NCI-H1417 (cell line): ENCODE measurements at places on chromosomes 12 and 14.

- DNase-seq: no peak
Observed at GRCh38 chr14:69291396-69291795, 31.4 kb downstream of the GALNT16 start.

DNA sequence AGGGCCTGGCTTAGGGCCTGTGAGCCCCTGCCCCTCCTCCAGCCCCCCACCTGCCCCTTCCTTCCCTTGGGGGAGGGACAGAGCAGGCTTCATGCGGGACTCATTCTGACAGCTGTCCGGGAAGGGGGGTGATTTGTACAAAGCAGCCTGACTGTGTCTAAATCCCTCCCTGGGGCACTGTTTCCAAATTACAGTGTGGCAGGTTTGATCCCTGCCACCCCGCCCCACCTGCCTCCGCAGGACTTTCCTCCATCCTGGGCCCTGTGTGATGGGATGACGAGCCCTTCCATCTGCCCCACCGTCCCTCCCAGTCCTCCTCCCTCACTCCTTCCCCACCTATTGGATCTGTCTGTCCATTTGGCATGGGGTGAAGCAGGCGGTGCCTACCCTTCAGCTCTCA lies 363.9 kb downstream of the BCL11B start:
- DNase-seq: no peak

DNA sequence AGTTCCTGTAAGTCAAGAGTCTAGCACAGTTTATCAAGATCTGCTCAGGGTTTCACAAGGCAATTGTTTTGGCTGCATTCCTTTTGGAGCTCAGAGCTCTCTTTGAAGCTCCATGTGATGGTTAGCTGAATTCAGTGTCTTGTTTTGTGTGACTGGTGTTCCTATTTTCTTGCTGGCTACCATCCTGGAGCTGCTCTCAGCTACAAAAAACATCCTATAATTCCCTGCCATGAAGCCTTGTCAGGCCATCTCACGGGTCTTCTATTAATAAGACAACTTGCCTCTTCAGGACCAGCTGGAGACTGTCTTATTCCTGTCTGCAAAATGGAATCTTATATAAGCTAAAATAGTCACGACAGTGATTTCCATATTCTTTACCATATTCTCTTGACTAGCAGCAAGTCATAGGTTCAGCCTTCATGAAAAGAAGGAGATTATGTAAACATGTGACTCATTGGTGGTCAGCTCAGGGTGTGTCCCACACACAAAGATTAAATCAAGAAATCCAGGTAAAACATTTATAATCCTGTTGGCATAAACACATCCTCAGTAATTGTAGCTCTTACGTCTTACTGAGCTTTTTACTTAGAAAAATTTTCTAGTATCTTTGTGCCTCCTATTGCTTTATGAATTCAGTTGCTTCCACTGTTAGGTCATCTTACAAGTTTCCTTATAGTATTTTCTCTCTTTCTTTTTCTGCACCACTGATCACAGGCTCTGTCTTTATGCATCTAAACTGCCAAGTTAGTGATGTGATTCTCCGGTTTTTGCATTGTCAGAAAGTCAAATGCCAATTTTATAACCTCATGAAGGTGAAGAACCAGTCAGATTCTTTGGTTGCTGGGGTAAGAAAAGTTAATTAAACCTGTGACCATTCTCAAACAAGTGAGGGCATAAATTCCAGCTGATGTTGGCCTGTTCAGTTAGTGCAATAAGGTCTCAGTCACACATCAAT lies 378.5 kb upstream of the MGAT4C start:
- DNase-seq: no peak

DNA sequence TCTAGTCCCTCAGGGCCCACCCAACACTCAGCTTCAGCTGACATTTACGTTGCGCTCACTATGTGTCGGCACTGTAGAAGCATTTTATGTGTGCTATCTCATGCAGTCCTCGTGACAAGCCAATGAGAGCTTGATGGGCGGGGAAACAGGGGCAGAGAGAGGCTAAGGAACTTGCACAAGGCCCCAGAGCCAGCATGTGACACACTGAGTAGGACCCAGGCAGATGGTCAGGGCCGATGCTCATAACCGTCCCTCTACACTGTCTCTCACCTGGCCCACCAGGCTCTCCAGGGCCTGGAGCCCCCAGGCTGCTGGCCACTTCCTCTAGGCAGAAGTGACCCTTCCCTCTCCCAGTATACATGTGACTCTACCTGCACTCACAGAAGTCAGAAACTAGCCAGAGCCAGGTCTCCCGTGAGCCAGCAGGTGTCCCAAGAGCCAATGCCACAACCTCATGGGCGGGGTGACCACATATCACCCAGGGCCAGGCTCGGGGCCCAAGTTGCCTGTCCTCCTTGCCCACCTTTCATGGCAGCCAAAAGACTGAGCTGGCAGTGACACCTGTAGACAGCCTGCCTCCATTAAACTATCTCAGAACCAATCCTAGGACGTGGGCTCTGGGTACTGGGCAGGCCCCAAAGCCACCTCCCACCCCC lies 38.3 kb downstream of the TTC7B start:
- DNase-seq: no peak

- peak; percentile 79 for DNase-seq
Observed at GRCh38 chr12:94560431-94561221, 89.7 kb downstream of the TMCC3 start.

GRCh38 chr12:2211119-2211518 lies 158.3 kb downstream of the CACNA1C start:
- no peak for DNase-seq

DNA sequence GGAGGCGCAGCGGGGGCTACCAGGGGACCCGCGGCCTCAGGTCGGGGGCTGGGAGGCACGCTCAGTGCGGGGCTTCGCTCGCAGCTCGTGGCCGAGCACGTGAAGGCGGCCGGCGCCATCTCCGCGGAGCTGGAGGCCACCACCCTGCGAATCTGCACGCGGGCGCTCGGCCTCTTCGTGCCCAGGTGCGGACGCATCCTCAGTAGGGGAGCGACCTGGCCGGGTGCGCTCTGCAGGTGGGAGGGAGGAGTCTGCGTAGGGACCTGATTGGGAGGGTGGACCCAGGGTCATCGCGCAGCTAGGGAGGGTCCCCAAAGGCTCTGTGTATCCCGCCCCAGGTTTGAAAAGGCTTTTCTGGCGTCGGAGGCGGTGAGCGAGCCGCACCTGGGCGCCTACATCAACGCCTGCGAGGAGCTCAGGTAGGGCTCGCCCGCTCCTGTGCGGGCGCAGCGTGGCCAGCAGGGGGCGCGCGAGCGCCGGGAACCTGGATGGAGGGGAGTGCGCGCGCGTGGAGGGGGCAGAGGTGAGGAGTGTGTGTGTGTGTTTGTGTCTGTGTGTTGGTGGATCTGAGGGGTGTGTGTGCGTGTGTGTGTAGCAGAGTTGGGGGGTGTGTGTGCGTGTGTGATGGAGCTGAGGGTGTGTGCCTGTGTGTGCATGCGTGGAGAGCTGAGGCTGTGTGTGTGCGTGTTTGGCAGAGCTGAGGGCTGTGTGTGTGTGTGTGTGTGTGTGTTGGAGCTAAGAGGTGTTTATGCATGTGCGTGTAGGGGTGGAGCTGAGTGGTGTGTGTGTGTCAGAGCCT lies 10.3 kb downstream of the EXOC3L4 start:
- peak; percentile 88 for DNase-seq

- DNase-seq: no peak
Observed at GRCh38 chr12:124822218-124822617, 41.4 kb downstream of the SCARB1 start.
